NB4 (cell line): ENCODE measurements at places on chromosomes 4 and X.

DNA sequence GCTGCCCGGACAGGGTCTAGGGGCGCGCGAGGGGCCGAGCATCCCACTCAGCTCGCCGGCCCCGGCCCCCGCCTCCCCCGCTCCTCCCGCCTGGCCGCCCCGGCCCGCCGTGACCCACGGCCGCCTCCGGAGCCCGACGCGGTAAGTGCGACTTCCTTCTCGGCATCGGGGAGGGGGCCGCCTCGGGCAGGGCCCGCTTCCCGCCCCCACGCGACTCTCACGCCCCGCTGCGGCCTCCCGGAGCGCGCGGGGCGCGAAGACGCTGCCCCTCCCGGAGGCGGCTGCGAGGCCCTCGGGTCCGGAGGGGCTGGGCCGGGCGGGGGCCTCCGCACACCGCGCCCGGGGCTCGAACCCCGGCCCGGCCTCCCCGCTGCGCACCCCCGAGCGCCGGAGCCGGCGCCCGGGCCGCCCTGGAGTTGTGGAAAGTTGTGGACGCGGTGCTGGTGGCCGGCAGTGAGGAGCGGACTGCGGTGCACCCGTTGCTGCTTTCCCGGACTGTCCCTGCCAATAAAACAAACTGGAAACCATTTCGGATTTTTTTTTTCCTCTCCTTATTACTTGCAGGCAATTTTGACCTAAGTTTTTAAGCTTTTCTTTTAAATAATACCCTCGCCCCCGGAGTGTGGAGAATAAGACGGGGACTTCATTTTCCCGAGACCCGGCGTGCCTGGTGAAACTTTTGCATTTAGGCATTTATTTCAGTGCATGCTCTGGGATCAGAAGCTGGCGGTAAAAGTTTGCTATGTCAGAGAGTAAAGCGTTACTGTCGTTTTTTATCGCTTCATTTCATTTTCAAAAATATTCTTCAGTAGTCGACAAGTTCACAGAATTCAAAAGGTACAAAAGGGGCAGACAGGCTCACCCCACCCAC, 13.0 kb upstream of the TMEM156 start:
- DNase-seq = peak; percentile 80

- no peak for DNase-seq
Observed at GRCh38 chr4:156792462-156793085, 179.0 kb downstream of the PDGFC start.

- DNase-seq = no peak
Observed at GRCh38 chr4:76361689-76362412, 55.3 kb downstream of the STBD1 start.

- DNase-seq = peak; percentile 7
Observed at GRCh38 chrX:103831803-103832544, at the start of gene RAB9B. Gene RAB9B (minus strand): TSS chrX:103832257. CDS start chrX:103825784, 6,473 bp downstream.

GRCh38 chr4:125517831-125518230, 203.1 kb downstream of the FAT4 start:
- DNase-seq = no peak

DNA sequence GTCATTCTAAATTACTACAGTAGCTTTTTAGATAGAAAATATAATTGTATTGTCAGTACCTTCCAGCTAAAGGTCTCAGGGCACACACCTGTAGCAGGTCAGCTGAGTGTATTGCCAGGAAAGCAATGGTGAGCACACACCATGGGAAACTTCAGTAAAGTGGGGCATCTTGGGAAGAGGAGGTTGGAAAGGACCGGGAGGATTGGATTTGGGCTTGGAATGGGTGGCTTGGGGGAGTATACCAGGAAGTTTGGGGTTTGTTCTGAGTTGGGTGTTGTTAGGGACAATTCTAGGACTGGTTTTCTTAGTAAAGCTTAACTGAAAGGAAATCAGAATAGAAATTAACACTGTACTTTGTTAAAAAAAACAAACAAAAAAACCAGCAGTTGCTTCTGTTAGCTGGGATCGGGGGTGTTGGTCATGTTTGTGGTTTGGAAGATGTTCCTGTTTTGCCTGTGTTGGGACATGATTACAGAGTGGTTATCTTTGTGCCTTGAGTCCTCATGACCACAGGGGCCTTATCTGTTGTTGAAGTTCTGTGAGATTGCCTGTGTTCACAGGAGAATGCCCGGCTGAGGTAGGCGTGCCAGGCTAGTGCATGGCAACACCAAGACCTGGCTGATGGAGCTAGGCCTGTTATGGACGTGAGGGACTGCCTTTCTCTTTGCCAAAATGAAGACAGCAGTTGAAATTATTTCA, 35.1 kb downstream of the PRIMPOL start:
- peak; percentile 95 for DNase-seq

GRCh38 chrX:100289066-100289558, 121.0 kb downstream of the PCDH19 start:
- DNase-seq = no peak

- DNase-seq = no peak
Observed at GRCh38 chr4:79395841-79396240, 12.2 kb downstream of the GK2 start.

DNA sequence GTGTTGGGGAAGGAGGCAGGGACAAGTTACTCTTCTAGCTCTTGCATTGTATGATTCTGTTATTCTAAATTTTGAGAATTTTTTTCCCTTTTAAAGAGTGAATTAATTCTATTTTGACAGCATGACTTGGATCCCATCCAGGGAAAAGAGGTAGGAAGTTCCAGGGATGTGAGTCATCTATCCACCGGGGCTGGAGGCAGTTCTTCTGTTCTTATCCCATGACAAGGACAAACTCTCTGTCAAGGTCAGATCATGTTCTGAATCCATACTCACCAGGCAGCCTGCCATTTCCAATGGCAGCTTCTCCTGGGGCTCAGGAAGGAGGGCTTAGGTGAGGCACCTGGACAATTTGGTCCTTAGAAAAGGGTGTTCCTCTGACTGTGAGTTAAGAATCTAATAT, 132.0 kb upstream of the MED14 start:
- DNase-seq = no peak

DNA sequence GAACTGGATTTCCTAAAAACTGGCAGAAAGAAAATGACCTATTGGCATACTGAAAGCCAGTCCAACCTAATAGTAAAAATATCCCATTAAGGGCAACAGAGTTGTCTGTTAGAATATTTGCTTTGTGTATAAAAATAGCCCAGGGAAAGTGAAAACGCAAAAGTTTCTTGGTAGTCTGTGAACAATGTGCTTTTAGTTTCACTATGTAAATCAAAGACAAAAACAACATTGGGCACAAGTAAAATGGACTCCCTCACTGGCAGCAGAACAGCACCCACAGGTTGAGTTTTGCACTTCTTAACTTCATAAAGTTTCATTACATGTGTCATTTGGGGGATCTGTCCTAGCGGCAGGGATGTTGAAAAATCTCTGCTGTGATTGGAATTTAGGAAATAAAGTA, 4.3 kb upstream of the FGG start:
- DNase-seq = no peak

- DNase-seq = peak; percentile 46
Observed at GRCh38 chr4:161650812-161651211, 513.0 kb downstream of the FSTL5 start.

DNA sequence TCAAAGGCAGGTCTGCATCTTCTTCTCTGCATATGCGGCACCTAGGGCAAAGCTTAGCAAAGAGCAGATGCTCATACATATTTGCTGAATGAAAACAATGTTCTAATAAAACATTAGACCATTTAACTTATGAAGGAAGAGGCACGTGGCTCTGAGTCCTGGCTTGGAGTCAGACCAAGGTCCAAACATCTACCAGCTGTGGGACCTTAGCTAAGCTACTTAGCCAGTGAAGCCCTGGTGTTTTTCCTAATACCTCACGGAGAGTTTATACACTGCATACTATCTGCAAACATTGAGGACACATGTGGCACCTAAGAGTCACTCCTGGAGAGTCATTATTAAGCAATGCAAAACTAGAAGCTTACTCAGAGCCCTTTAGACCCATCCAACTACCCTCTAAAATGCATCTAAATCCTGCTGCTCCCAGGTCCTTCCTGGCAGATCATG, 9.0 kb downstream of the PDGFC start:
- DNase-seq = no peak

- no peak for DNase-seq
Observed at GRCh38 chr4:169089004-169089403, 78.9 kb upstream of the CBR4 start.

DNA sequence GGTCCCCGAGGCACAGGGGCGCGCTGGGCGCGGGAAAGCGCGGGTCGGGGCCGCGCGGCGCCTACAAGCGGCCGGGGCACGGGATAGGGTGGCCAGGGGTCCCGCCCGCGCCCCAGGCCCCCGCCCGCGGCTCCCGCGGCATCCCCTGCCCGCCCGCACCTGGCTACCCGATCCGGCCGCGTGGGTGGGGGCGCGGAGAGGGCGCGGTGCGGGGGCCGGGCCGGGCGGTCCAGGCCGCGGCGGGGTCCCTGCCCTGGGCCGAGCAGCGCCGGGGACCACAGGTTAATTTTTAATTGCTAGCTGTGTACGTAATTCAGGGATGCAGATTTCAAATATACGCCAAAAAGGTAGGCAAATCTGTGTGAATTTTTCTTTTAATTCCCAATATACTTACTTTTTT, 44.3 kb upstream of the FAM47C start:
- no peak for DNase-seq
